Cardiac septum (tissue), 1 donor: ENCODE measurements at places on chromosomes 2 and 18. TPM values are rescaled to one million over a fixed set of nuclear protein-coding genes. Genes with fewer than 3 reads are reported as not detected.

GRCh38 chr2:107362993-107363392 lies 463.7 kb upstream of the RGPD4 start:
- DNase-seq, result no peak

- DNase-seq, result no peak
These were observed 578.7 kb downstream of the ADCYAP1 start for GRCh38 chr18:1483385-1483784.

DNA sequence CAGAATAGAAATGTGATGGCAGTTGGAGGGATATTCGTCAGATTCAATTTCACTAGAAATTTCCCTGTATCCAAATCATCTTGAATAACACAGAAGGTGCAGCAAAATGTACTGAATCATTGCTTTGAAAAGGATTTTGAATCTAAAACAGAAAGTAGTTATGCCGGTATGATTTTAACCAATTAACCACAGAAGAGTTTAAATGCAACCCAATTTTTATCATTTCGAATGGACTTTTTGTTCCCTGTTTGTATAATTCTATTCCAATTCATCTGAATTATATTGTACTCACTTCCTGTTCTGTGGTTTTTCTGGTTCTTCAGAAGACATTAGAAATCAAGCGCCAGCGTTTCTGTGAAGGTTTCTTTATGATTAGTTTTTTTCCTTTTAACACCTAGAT lies 190.4 kb downstream of the MYO3B start:
- DNase-seq, result no peak

- no peak for DNase-seq
These were observed 107.6 kb upstream of the MAP3K20 start for GRCh38 chr2:172968061-172968469.

- DNase-seq, result no peak
These were observed 501.1 kb upstream of the TNP1 start for GRCh38 chr2:217360781-217361482.

DNA sequence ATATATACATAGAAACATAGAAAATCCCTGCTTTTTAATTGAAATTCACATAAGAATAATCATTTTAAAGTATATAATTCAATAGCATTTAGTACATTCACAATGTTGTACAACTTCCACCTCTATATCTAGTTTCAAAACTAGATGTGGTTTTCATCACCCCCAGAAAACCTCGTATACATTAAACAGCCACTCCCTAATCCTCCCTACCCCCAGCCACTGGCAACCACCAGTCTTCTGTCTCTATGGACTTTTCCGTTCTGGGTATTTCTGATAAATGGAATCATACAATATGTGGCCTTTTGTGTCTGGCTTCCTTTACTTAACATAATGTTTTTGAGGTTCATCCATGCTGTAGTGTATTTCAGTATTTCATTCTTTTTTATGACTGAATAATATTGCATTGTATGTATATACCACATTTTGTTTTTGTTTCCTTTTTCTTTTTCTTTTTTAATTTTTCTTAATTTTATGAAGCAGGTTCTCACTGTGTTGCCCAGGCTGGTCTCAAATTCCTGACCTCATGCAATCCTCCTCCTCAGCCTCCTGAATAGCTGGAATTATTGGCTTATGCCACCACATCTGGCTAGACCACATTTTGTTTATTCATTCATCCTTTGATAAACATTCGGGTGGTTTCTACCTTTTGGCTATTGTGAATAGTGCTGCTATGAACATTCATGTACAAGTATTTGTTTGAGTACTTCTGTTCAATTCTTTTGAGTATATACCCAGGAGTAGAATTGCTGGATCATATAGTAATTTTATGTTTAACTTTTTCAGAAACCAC lies 50.6 kb upstream of the RNF152 start:
- no peak for DNase-seq

GRCh38 chr2:22832196-22832595 lies 552.8 kb upstream of the KLHL29 start:
- no peak for DNase-seq

The SP140 gene
- 0.57 TPM for total RNA-seq

The RMC1 gene
- total RNA-seq, result 18.1 TPM
